ENCODE measurements at places on chromosomes 11 and 22. TPM values are rescaled to one million over a fixed set of nuclear protein-coding genes. Genes with fewer than 3 reads are reported as not detected.
A peak's percentile ranks its signal among the peaks of the same experiment; 100 is the strongest.

OR6T1 gene
- total RNA-seq: not detected

BARX2 gene
- total RNA-seq: not detected

POU2F3 gene
- not detected for total RNA-seq

NAV2 gene
- total RNA-seq: 21.9 TPM

FBLN1 gene
- 355 TPM for total RNA-seq

CD3D gene
- total RNA-seq: not detected

TRIM48 gene
- not detected for total RNA-seq

DNA sequence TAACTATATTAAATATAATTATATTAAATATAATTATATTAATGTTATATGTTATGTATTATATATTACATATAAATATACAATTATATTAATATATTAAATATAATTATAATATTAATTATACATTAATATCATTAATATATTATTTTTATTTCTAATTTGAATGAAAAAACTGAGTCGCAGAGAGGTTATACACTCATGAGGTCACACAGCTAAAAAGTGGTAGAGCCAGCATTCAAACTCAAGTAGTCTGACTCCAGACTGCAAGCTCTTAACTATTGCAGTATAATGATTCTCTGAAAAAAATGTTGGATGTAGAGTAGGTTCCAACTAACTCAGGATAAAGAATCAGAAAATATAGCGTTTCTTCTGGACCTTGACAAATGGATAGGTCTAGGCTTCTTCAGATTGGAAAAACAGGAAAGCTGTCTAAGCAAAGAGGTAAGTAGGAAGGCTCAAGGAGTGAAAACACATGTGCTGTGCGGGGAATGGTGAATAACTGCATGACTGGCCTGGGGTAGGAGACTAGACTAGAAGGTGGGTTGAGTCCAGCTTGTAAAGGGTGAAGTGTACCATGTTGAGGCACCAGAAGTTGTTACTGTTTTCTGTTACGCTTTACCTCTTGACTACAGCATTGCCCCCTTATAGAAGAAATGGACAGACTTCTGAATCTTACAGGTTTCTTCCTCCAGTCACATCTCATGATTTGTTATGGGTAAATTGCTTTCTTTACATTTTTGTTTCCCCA is 80.3 kb downstream of the TRIM44 start:
- H3K4me3 ChIP-seq: no peak overlapping the region
- DNase-seq: no peak
- H3K27ac ChIP-seq: no peak overlapping the region
- no peaks in the 10 kb centered on the region for H3K4me1 ChIP-seq
- H3K27me3 ChIP-seq: no peaks in the 10 kb centered on the region

GRCh38 chr11:69054397-69055211 is 5.9 kb downstream of the TPCN2 start:
- no peak for DNase-seq
- H3K4me1 ChIP-seq: peaks cover 52% of the 10 kb centered on the region
- H3K36me3 ChIP-seq: peaks cover 43% of the 10 kb centered on the region
- H3K27me3 ChIP-seq: no peaks in the 10 kb centered on the region

GRCh38 chr22:46953968-46954765 is 191.7 kb downstream of the TBC1D22A start:
- peaks cover 8% of the 10 kb centered on the region for H3K36me3 ChIP-seq
- H3K27me3 ChIP-seq: no peaks in the 10 kb centered on the region
- no peak overlapping the region for H3K27ac ChIP-seq
- H3K4me1 ChIP-seq: no peaks in the 10 kb centered on the region
- H3K4me3 ChIP-seq: no peak overlapping the region

GRCh38 chr11:37503411-37504059 is 905.5 kb upstream of the RAG2 start:
- H3K27ac ChIP-seq: no peak overlapping the region
- no peaks in the 10 kb centered on the region for H3K36me3 ChIP-seq
- H3K27me3 ChIP-seq: no peaks in the 10 kb centered on the region
- H3K4me1 ChIP-seq: peaks cover 7% of the 10 kb centered on the region
- no peak for DNase-seq

DNA sequence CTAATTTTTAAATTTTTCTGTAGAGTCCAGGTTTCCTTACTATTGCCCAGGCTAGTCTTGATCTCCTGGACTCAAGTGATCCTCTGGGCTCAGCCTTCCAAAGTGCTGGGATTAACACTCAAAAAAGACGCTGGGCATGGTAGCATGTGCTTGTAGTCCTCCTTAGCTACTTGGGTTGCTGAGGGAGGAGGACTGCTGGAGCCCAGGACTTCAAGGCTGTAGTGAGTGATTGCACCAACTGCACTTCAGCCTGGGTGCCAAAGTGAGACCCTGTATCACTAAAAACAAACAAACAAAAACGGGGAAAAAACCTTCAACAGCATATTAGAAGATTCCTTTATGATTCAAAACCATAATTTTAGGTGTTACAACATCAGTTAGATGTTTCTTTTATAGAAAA is 44.6 kb downstream of the RSF1 start:
- no peak for DNase-seq
- peaks cover 11% of the 10 kb centered on the region for H3K4me1 ChIP-seq
- peaks cover 3% of the 10 kb centered on the region for H3K36me3 ChIP-seq
- H3K4me3 ChIP-seq: no peak overlapping the region

DNA sequence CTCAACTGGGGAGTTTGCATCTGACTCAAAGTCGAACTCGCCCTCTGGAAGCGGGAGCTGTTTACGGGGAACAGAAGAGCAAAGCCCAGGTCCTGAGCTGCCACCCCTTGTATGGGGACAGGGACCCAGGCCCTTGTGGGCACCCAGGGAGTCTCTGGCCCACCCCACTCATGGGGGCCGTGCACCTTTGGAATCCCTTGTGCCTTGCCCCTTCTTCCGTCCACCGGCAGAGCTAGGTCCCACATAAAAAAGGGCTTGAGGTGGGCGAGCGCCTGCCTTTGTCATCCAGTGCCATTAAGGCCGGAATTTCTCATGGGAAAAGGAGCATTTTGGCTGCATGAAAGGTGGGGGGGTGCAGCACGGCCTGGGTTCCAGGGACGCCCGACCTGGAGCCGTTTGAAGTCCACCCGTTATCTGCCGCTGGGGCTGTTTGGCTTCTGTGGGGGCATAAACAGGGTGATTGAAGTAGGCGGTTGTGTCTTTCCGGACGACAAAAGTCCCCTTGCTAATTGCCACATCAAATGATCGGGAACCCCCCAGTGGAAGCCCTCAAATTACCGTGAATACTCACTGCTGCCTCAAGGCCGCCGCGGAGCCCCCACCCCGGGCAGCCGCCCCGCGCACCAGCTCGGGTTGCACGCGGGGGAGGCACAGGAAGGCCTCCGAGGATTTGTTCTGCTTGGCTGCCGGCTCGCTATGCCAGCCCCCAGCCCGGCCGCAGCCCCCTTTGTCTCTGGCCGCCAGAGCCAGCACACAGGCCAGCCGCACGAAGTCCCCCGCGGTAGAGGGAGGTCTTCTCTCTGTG is 49.0 kb upstream of the FGF3 start:
- peaks cover 58% of the 10 kb centered on the region for H3K27me3 ChIP-seq
- DNase-seq: no peak
- no peak overlapping the region for H3K4me3 ChIP-seq
- no peaks in the 10 kb centered on the region for H3K36me3 ChIP-seq
- H3K4me1 ChIP-seq: no peaks in the 10 kb centered on the region

- no peaks in the 10 kb centered on the region for H3K27me3 ChIP-seq
- DNase-seq: no peak
- peak overlapping the region; percentile 89 for H3K27ac ChIP-seq
- H3K4me3 ChIP-seq: no peak overlapping the region
These were observed 13.4 kb downstream of the TMEM184B start for GRCh38 chr22:38259370-38259769.

- no peak overlapping the region for H3K4me3 ChIP-seq
- peaks cover 30% of the 10 kb centered on the region for H3K36me3 ChIP-seq
- H3K27ac ChIP-seq: no peak overlapping the region
- H3K27me3 ChIP-seq: no peaks in the 10 kb centered on the region
- H3K4me1 ChIP-seq: no peaks in the 10 kb centered on the region
These were observed 14.9 kb downstream of the PGAP2 start for GRCh38 chr11:3823303-3823702.

DNA sequence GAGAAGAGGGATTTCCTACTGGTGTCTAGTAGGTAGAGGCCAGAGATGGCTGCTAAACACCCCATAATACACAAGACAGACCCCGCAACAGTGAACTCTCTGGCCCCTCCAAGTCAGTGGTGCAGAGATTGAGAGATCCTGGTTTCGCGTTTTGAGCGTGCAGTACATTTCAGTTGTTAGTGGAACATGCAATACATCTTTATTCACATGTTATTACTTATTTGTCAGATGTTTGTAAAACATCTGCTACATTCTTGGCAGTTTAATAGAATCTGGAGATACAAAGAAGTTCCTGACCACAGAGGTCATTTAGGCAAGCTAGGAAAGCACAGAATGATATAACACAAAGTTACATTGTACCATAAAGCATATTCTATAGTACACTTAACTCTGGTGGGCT is 41.5 kb downstream of the ST3GAL4 start:
- H3K36me3 ChIP-seq: no peaks in the 10 kb centered on the region
- peaks cover 19% of the 10 kb centered on the region for H3K4me1 ChIP-seq
- no peak for DNase-seq

- H3K4me3 ChIP-seq: no peak overlapping the region
- peaks cover 20% of the 10 kb centered on the region for H3K36me3 ChIP-seq
- DNase-seq: no peak
- peaks cover 26% of the 10 kb centered on the region for H3K4me1 ChIP-seq
- H3K27ac ChIP-seq: peak overlapping the region; percentile 0
- H3K27me3 ChIP-seq: no peaks in the 10 kb centered on the region
These were observed 18.1 kb downstream of the RNF141 start for GRCh38 chr11:10522921-10523320.

- no peaks in the 10 kb centered on the region for H3K27me3 ChIP-seq
- DNase-seq: peak; percentile 19
- no peak overlapping the region for H3K27ac ChIP-seq
- H3K36me3 ChIP-seq: no peaks in the 10 kb centered on the region
These were observed 2.2 kb upstream of the BPIFC start for GRCh38 chr22:32466496-32466895.

- no peak overlapping the region for H3K27ac ChIP-seq
- no peaks in the 10 kb centered on the region for H3K27me3 ChIP-seq
- no peak overlapping the region for H3K4me3 ChIP-seq
- H3K36me3 ChIP-seq: no peaks in the 10 kb centered on the region
- DNase-seq: no peak
These were observed 83.3 kb downstream of the ATG16L2 start for GRCh38 chr11:72897506-72897905.

DNA sequence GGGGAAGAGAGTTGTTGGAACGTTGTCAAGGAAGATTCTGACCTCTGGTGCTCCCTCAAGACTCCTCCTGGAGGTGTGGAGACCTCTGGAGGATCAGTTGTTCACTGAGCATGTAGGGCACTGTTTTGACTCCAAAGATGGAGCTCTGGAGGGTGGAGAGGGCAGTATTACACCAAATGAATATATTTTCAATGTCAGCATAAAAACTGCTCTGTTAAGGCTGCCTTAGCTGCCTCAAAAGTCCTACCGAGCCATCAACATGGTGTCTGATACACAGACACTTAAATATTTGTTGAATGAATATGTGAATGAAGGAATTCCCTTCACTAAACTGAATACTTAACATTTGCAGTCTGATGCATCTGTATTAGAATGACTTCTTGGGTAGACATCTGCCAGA is 144.2 kb upstream of the SPON1 start:
- H3K36me3 ChIP-seq: no peaks in the 10 kb centered on the region
- no peaks in the 10 kb centered on the region for H3K27me3 ChIP-seq
- no peak for DNase-seq
- no peaks in the 10 kb centered on the region for H3K4me1 ChIP-seq
- H3K27ac ChIP-seq: no peak overlapping the region

GRCh38 chr11:44573333-44573732 is 7.9 kb downstream of the CD82 start:
- H3K4me3 ChIP-seq: no peak overlapping the region
- no peak for DNase-seq
- no peak overlapping the region for H3K27ac ChIP-seq
- H3K27me3 ChIP-seq: no peaks in the 10 kb centered on the region
- peaks cover 51% of the 10 kb centered on the region for H3K4me1 ChIP-seq
- H3K36me3 ChIP-seq: no peaks in the 10 kb centered on the region

DNA sequence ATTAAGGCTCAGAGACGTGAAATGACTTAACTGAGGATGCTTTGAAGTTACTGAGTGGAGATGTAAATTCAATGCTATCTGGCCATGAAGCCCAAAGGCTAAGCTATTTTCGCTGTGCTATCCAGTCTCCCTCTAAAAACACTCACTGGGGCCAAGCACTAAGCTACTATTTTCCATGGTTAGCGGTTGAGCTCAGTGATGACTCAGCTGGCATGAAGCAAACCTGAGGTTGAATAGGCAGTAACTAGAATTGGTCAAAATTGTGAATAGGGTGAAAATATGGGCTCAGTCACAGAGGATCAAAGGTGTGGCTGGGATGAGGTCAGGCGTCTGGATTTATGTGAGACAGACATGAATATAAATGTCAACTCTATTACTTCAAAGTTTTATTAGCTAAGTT is 564.2 kb upstream of the KIRREL3 start:
- H3K36me3 ChIP-seq: no peaks in the 10 kb centered on the region
- no peak overlapping the region for H3K4me3 ChIP-seq
- H3K27me3 ChIP-seq: no peaks in the 10 kb centered on the region
- H3K27ac ChIP-seq: no peak overlapping the region

- H3K4me1 ChIP-seq: peaks cover 43% of the 10 kb centered on the region
- no peak overlapping the region for H3K4me3 ChIP-seq
These were observed 72.4 kb downstream of the TEAD1 start for GRCh38 chr11:12746593-12747097.

DNA sequence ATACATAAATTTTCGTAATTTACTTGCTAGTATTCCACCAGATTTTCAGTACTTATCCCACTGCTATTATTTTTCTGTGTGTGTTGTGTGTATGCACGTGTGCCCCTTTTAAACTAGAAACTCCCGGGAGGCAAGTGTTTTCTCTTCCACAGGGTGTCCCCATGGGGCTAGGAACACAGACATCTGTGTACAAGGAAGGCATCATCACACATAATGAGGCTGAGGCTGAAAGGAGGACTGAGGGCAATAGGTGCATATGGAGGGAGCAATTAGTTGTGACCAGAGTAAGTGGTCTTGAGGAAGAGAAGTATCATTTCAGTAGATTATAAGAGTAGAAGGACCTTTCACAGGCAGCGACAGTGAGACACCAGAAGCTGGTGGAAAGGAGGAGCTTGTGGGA is 2.1 kb upstream of the DPAGT1 start:
- peaks cover 2% of the 10 kb centered on the region for H3K36me3 ChIP-seq
- peak overlapping the region; percentile 84 for H3K27ac ChIP-seq
- H3K4me3 ChIP-seq: no peak overlapping the region
- peaks cover 51% of the 10 kb centered on the region for H3K4me1 ChIP-seq
- no peaks in the 10 kb centered on the region for H3K27me3 ChIP-seq

DNA sequence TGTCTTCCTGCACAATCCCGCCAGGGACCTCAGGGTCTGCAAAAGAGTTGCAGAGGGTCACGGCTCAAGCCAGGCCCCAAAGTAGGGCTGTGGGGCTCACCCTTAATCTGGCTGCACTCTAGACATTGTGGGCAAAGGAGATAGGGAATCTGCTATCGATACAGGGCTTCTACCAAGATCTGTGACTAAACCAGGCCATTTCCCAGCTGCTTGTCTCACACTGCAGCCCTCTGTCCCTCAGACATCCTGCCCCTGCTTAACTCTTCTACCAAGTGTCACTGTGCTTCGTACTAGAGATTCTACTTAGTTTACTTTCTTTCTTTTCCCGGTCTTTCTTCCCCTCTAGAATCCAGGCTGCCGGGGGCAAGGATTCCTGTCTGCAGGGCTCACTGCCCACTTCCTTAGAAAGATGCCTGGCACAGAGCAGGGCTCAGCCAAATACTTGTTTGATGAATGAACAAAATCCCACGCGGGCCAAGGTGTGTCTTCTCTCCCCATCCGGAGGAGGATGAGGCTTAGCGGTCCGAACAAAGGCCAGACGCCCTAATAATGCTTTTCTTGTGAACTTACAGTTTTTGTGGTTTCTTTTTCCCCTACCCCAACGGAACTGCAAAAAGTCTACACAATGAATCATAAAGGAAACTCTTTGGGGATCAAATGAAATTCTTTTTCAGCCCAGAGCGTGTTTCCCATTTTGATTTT is 61.3 kb upstream of the ANO1 start:
- H3K4me1 ChIP-seq: no peaks in the 10 kb centered on the region
- no peak for DNase-seq
- no peaks in the 10 kb centered on the region for H3K36me3 ChIP-seq
